Right lung (tissue), 10 donors: ENCODE measurements at places on chromosomes 3 and 15.

- no peak for DNase-seq
These were observed 82.2 kb upstream of the SLC6A6 start for GRCh38 chr3:14320219-14320618.

- DNase-seq: no peak
These were observed 867.4 kb downstream of the ROBO1 start for GRCh38 chr3:78900426-78900825.

DNA sequence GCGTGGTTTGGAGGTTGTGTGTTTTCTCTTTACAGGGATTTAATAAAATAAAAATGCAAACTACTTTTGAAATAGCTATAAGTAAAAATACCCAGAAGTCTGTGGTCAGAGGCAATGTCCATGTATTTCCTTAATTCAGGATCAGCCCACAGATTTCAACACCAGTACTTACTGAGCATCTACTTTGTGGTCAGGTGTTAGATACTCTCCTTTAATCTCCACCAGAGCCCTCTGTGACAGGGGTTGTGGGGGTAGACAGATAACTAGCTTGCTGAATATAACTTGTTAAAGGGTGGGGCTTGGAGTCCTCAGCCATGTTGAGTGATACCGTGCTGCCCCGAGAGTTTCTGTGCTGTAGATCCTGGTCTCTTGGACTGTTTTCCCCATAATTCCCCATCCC is 244.1 kb upstream of the NR2E3 start:
- DNase-seq: no peak

DNA sequence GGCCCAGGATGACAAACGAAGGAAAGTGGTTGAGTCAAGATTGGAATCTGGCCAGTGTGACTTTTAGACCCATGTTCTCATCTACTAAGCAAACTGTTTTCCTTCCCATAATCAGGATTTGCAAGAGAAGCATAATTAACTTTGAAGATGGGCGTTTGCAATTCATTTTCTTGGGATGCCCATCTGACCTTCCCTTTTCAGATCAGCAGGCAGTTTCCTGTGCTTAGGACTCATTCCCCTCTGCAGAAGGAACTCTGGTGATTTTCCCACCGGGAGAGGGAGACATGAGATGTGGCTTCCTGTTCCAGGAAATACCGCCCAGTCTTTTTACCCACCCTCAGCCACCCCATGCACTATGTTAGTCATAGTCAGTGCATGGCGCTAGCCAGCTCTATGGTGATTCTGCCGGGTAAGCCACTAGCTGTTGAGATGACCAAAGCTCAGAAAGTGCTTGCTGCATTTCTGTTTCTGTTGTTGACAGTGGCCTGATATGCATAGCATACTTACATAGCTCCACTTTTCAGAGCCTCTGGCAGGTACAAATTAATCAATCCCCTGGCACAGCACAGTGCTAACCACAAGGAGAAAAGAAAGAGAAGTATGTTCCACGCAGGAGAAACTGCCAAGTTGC is 129.4 kb downstream of the VGLL4 start:
- no peak for DNase-seq

DNA sequence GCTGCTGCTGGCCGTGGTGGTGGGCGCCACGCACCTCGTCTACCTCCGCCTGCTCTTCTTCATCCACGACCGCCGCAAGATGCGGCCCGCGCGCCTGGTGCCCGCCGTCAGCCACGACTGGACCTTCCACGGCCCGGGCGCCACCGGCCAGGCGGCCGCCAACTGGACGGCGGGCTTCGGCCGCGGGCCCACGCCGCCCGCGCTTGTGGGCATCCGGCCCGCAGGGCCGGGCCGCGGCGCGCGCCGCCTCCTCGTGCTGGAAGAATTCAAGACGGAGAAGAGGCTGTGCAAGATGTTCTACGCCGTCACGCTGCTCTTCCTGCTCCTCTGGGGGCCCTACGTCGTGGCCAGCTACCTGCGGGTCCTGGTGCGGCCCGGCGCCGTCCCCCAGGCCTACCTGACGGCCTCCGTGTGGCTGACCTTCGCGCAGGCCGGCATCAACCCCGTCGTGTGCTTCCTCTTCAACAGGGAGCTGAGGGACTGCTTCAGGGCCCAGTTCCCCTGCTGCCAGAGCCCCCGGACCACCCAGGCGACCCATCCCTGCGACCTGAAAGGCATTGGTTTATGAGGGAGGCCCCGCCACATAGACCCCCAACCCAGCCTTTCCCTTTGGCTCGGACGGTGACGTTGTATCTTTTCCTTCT is 1.1 kb downstream of the GPR27 start:
- no peak for DNase-seq

DNA sequence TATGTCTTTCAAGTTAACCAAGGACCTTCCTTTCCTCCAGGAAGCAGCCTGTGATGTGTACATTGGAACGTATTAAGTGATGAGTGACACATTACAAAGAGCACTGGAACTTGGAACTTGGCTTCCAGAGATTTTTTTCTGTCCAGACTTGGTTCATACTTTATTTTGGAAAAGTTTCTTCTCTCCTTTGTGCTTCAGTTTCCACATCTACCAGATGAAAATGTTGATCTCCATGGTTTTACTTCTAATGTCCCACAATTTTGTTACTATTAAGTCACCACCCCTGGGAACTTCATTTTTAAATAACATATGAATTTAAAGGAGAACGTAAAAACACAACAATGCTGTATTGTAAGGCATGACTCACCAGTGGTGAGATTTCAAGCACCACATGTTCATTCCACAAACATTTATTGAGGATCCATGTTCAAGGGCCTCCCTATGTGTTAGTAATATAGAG is 290.7 kb upstream of the LMCD1 start:
- DNase-seq: no peak

GRCh38 chr3:163474766-163475165 is 1603.5 kb downstream of the SI start:
- no peak for DNase-seq
